ENCODE measurements at places on chromosomes 12 and 14.

DNA sequence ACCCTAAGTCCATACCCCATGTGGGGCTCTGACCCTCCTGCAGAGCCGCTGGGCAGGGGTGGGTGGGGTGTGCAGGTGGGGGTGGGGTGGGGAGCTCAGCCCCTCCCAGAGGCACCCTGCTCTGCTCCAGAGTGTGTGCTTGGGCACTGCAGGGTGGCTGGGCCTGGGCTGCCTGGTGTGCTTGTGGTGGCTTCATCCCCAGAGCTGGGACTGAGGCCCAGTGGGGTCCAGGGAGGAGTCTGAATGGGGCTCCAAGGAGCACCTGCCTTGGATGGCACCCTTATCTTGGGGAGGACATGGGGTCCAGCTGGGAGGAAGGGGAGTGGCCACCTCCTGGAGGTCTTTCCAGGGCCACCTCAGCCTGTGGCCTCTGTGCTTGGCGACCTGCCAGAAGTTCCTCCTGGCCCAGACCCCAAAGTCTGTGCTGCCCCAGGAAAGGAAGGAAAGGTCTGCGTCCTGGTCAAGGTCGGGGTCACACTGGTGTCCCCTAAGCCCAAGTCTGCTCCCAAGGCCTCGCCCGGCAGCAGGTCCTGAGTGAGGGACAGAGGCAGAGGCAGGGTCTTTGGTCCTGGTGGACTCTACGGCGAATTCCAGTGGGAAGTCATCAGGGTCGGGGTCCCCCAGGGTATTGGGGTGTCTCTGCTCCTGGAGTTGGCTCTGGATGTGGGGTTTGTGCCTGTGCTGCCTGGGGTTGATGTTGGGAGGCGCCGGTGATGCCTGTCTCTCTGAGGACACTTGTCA lies 373.4 kb downstream of the TMEM121 start:
- no peaks in the 10 kb centered on the region for H3K4me1 ChIP-seq
- no peak for DNase-seq
- peak overlapping the region; percentile 82 for H3K4me3 ChIP-seq
- H3K27me3 ChIP-seq: no peaks in the 10 kb centered on the region

GRCh38 chr14:25628978-25629377 lies 579.0 kb upstream of the STXBP6 start:
- no peaks in the 10 kb centered on the region for H3K36me3 ChIP-seq
- H3K27me3 ChIP-seq: no peaks in the 10 kb centered on the region
- no peak overlapping the region for H3K27ac ChIP-seq
- H3K4me3 ChIP-seq: no peak overlapping the region

GRCh38 chr12:130977743-130978095 lies 24.0 kb downstream of the ADGRD1 start:
- H3K4me1 ChIP-seq: peaks cover 32% of the 10 kb centered on the region
- peak overlapping the region; percentile 57 for H3K4me3 ChIP-seq
- no peak for DNase-seq

DNA sequence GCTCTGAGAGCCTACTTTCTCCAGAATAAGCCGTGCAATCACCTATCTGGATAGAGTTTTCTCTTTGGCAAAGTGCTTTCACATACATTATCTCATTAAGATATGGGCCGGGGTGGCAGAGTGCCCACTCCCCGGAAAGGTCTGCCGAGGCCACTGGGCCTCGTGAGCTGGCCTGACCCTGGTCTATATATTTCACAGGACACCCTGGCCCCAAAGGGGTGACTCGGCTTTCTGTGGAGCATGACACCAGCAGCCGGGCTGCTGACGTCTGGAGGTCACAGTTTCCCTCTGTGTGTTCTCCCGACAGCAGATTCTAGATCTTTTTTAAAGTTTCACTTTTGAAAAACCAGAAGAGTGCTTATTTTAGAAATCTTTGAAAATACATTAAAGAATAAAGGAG lies 27.9 kb upstream of the ATP2A2 start:
- H3K27ac ChIP-seq: no peak overlapping the region
- no peaks in the 10 kb centered on the region for H3K36me3 ChIP-seq
- H3K4me1 ChIP-seq: no peaks in the 10 kb centered on the region
- no peak for DNase-seq
- H3K4me3 ChIP-seq: no peak overlapping the region

DNA sequence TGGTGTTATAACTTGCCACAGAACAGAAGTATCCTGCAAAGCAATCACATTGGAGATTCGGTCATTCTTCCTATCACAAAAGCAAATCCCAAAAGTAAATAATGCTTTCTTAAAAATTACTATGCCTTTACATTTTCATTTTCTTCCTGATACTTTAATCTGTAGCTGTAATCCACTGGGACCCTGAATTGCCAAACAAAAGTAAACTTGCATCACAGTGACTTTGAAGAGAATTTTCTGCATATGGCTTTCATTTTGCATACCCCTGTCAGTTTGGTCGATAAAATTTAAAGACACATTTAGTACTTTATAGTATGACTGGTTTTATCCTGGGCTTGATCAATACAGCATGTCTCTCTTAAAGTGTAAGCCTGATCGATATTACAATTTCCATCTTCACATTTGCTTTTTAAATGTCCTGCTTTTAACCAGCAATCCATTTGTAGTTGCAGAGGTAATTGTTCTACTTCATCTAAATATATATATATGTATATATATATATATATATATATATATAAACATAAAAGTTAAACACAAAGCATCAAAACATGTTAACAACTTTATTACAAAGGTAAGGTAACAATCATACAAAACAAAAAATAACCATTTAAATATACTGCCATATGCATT lies 53.7 kb upstream of the PLEKHA5 start:
- no peak for DNase-seq
- H3K27me3 ChIP-seq: peaks cover 4% of the 10 kb centered on the region
- H3K4me1 ChIP-seq: no peaks in the 10 kb centered on the region
- no peak overlapping the region for H3K4me3 ChIP-seq

- H3K4me1 ChIP-seq: no peaks in the 10 kb centered on the region
- peaks cover 49% of the 10 kb centered on the region for H3K36me3 ChIP-seq
- no peak overlapping the region for H3K27ac ChIP-seq
- DNase-seq: no peak
- no peak overlapping the region for H3K4me3 ChIP-seq
Measured at GRCh38 chr12:106342397-106343213, 14.9 kb upstream of the POLR3B start.

DNA sequence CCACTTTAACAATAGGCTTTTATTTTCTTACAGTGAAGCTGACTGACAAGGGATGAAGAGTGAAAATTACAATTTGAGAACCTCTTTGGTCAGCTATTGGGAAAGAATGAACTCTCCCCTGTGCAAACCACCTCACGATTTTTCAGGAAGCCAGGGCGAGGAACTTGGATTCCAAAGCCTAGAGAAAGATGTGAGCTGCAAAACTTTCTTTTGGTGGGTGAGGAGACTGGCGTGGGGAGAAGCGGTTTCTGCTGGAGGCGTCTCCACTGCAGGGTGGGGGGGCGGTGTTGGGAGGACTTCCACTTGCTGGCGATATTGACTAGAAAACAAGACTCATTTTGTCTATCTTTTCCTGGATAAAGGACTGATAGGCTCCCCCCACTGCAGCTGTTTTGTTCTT lies 59.3 kb upstream of the VRK1 start:
- H3K4me1 ChIP-seq: peaks cover 8% of the 10 kb centered on the region
- H3K36me3 ChIP-seq: no peaks in the 10 kb centered on the region
- peaks cover 64% of the 10 kb centered on the region for H3K27me3 ChIP-seq

Data from naive B cell (primary cell).